ENCODE measurements at places on chromosomes 4 and X.
A peak's percentile ranks its signal among the peaks of the same experiment; 100 is the strongest.

- no peak for DNase-seq
Observed at GRCh38 chr4:85780664-85781063, 305.7 kb downstream of the ARHGAP24 start.

DNA sequence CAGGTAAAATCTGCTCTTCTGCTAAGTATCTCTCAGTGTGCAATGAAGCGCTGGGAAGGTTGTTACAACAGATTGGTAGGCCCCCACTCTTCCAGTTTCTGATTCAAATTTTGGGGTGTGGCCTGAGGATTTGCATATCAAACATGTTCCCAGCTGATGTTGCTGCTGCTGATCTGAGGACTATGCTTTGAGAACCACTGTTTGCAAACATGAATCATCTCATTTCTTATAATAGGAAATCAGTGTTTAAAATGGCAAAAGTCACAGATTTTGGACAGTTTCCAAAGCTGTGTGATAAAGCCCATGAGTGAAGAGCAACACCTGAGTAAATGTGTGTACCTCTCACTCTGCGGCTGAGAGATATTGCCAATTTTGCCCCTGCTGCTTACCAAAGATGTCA is 36.2 kb upstream of the NDNF start:
- no peak for DNase-seq

DNA sequence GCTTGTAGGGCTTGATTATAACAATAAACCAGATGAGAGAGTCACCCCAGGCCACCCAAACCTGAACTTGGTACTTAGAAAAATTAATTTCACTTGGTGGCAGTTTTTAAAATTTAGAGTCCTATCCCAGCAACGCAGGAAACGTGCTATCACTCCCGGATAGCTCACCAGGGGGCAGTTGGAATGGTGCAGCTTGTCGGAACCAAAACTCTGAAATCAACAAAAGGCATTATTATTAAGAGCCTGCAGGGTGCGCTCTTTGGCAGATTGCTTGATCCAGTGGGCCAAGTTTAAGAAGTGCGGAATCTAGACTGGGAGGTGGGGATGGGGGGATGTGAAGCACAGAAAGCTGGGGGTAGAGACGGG is 2.4 kb downstream of the FRAS1 start:
- no peak for DNase-seq

- no peak for DNase-seq
Observed at GRCh38 chr4:137359691-137360315, 172.5 kb downstream of the PCDH18 start.

DNA sequence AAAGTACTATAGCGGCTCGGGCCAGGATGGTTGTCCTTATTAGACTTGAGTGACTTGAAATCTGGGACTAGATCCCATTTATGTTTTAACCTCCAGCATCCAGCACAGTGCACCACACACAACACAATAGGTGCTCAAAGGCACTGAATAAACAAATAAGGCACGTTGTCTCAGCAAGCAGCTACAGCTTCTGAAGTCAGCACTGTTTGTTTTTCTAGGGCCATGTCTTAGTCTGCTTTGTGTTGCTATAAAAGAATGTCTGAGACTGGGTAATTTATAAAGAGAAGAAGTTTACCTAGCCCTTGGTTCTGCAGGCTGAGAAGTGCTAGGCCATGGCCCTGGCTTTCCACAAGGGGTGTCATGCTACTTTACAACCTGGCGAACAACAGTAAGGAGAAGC is 102.1 kb upstream of the LNX1 start:
- DNase-seq = no peak

DNA sequence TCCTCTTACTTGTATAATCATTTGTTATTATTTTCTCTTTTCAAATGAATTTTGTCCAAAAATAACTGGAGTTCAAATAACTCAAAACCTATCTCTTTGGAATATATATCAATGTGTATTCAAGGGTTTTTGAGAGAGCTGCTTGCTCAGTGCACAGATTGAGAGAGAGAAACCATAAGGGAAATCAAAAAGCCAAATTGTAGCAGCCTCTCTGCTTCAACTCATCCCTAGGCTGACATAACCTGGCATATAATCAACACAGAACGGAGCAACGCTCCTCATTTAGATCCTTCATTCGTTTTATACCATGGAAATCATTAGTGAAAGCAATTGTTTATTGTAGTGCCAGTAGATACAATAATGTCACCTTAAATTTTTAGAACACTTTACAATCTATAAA is 1.8 kb upstream of the GPM6A start:
- DNase-seq = no peak

DNA sequence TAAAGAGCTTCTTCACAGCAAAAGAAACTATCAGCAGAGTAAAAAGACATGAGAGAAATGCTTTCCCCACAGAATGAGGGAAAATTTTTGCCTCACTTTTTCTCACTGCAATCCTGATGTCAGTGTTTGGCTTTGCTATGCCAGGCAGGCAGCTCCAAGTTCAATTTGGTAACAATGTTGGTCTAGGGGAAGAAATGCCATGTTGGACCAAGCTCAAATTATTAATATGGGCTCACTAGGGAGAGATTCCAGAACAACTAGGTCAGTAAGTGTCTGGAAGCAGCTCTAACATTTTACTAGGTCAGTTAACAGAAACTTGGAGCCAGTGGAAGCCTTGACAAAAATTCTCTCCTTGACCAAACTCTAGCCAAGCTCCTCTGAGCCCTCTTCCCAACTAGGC is 95.4 kb downstream of the NAF1 start:
- no peak for DNase-seq

GRCh38 chrX:96453139-96453538 is 231.5 kb upstream of the DIAPH2 start:
- DNase-seq = no peak

- no peak for DNase-seq
Observed at GRCh38 chrX:115400960-115401359, 111.4 kb downstream of the LUZP4 start.

GRCh38 chrX:16743604-16744325 is 24.4 kb downstream of the SYAP1 start:
- DNase-seq = no peak

DNA sequence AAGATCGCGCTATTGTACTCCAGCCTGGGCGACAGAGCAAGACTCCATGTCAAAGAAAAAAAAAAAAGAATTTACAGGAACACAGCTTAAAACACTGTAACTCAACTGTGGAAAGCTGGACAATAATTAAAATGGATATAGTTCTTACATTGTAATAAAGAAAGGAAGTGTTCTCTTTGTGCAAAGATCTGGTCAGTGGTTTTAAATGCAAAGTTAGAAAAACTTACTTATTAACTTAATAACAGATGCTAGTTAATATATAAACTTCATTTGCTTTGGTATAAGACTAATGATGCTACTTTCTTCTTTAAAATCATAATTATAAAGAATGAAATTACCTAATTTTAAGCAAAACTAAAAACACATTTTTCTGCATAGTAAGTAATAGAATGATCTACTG is 2024.1 kb upstream of the TENM3 start:
- DNase-seq = no peak

DNA sequence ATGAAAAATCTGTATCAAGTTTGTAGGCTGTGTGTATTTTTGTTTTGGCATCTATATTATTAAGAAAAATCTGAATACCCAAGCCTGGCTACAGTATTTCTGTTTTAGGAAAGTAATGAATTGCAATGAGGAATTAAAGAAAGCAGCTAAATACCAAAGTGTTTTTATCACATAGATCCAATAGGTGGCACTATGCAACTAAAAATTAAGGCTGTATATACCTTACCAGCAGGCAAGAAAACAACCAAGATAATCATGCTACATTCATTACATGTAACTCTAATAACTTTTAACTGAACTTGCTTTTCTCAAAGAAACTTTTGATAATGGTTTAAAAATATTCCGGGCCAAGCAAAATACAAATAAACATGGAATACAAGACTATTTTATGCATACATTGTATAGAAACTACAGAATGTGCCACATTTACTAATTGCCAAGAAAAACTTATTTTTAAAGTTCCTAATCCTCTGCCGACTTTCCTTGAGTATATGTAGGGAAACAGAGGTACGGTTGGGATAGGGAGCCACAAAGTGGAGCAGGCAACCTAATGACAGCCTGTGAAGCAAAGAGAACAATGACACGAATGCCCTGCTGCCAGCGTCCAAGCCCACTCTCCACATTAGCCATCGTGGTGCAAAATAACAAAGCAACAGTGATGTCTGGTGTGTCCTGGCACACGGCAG is 63.7 kb downstream of the SEC24D start:
- DNase-seq = peak; percentile 61

DNA sequence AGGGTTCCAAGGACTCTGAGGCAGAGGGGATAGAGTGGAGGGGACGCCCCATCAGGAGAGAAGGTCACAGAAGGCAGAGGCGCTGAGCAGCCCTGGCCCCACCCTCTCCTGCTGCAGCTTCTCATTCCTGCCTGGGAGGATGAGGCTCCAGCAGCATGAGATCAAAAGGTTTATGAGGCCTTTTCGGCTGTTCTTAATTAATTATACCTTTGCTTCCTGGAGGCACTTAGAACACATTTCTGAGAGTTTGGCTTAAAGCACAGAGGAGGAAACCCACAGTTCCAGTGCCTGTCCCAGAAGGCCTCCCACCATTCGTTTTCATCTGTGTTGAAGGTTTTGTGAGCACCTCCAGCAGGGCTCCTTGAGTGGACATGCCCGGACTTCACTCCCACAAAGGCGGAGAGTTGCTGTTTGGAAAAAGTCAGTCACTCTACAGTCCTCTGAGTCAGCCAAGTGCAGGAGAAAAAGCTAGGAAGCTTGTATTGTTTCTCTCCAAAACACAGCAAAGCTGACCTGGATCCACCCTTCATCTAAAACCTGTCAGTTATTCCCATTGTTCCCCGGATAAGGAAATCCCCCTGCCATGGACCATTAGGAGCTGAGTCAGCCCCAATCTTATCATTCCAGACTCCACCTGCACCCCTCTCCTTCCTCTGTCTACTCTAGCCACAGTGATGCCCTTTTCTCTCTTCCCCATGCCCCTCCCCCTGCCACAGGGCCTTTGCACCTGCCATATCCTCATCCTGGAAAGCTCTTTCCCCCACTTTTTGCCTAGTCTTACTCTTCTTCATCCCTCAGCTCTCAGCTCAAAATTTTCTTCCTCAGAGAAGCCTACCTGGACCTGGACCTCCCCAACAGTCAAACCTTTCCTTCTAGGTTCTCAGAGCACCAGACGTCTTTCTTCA is 276.8 kb downstream of the FBXW7 start:
- no peak for DNase-seq

- DNase-seq = no peak
Observed at GRCh38 chr4:112510291-112511092, 5.5 kb downstream of the NEUROG2 start.

DNA sequence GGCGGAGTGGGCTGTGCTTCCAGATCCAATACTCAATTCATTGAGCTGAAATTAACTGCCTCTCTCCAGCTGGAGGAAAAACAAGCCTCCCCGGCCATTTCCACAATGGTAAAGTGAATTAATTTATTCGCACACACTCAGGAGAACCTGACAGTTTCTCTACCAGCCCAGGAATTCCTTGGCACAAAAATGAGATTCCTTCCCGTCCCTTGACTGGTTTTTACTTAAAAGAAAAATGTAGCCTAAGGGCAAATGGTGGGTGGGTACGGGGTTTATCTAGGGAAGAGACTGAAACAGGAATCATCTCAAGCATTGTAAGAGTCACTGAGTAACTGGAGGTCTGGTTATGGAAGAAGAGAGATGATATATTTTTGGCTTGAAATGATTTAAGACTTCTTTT is 102.7 kb downstream of the VCX3A start:
- DNase-seq = no peak

- DNase-seq = peak; percentile 60
Observed at GRCh38 chrX:24498975-24499374, 33.9 kb downstream of the PDK3 start.

- no peak for DNase-seq
Observed at GRCh38 chr4:82899374-82900065, 1.0 kb upstream of the THAP9 start.

DNA sequence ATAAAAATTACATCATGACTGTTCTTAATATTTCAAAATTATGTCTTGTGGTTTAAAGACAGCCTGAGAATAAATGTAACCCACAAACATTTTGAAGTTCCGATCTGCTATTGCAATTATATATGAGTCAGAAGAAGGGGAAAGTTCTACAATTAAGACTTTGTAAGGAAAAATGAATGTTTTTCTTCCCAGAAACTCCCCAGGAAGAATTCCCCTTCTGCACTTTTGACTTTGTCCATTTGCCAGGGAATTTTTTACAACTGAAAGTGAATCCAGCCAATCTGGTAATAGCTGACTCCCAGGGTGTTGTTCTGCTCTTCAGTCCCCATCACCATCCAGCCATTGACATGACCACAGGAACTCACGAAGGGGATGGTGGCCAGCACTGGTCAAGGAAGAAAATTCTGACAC is 61.6 kb upstream of the NOCT start:
- no peak for DNase-seq

- no peak for DNase-seq
Observed at GRCh38 chr4:182307746-182308145, 64.5 kb downstream of the TENM3 start.

GRCh38 chr4:15600176-15600575 is 55.0 kb downstream of the FBXL5 start:
- DNase-seq = no peak

DNA sequence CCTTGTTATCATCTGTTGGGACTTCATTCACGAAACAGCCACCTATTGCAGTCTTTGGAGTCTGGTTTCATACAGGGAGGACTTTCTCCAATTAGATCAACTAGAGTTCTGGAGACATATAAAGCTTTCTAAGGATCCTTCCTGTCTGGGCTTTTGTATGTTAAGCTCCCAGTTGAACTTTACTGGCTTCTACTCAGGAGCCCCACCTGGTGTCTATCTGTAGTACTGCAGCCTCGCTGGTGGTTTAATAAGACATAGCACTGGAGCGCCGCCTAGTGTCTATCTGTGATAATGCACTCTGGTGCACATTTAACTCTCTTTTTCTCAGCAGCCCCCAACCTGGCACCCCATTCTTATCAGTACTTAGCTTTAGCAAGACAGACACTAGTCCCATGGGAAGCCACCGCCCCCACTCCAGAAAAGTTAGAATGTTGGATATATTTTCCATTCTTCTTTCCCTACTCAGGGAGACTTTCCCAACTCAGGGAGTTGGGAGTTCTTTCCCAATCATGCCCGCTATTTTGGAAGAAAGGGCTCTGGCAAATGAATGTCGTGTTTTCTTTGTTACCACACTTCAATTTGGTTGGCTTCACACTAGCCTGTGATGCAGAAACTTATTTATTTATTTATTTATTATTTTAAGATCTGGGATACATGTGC is 36.9 kb upstream of the SYTL4 start:
- peak; percentile 82 for DNase-seq

- no peak for DNase-seq
Observed at GRCh38 chrX:69031971-69032391, 133.3 kb downstream of the PJA1 start.

DNA sequence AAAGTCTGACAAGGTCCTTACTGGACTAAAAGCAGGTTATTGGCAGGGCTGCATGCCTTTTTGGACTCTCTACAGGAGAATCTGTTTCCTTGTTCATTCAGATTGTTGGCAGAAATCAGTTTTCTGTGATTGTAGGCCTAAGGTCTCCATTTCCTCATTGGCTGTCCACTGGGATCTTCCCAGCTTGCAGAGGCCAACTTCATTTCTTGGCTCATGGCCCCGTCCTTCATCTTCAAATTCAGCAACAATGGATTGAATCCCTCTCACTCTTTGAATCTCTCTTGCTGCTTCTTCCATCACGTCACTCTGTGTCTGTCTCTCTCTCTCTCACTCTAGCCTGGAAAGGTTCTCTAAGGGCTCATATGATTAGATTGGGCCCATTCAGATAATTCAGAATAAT is 14.9 kb upstream of the GLUD2 start:
- no peak for DNase-seq
